NCI-H2029 treated with DMSO at 0.1 percent for 48 hours (cell line): ENCODE measurements at places on chromosomes 2 and 18.

GRCh38 chr18:46821856-46822711 lies 65.2 kb upstream of the ST8SIA5 start:
- DNase-seq = no peak

GRCh38 chr2:101949304-101949703 lies 42.5 kb upstream of the IL1R2 start:
- DNase-seq = no peak

DNA sequence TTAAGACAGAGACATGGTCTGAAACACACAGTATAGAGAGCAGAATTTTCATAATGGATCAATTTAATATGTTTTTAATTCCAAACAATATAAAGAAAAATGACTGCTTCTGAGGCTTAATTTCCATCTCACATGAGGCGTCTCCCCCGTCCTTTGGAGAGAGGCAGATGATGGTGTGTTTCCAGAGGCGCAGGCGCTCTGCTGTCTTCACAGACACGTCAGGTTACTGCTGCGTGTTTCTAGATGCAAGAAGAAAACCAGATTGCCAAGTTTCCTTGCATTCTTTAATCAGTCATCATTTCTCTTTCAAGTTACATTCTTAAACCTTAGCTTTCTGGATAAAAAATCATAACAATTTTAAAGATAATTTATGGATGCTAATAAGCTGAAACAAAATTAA lies 160.2 kb downstream of the ATP9B start:
- no peak for DNase-seq

DNA sequence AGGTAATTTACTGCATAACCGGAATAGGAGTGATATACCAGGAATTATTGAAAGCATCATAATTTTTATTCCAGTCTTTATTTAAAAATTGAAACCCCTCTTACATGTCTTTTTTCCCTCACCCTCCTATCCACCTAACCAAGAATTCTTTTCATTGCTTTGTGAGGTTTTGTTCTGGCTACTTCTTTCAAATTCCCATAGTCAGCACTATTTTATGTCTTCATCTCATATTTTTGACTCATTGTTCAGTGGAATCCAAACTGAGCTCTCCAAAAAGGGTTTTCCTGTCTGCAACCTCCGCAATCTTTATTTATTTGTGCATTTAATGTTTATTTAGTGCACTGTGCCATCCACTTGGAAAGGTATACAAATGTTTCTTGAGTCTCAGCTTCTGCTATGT lies 128.5 kb downstream of the DOK6 start:
- DNase-seq = no peak

DNA sequence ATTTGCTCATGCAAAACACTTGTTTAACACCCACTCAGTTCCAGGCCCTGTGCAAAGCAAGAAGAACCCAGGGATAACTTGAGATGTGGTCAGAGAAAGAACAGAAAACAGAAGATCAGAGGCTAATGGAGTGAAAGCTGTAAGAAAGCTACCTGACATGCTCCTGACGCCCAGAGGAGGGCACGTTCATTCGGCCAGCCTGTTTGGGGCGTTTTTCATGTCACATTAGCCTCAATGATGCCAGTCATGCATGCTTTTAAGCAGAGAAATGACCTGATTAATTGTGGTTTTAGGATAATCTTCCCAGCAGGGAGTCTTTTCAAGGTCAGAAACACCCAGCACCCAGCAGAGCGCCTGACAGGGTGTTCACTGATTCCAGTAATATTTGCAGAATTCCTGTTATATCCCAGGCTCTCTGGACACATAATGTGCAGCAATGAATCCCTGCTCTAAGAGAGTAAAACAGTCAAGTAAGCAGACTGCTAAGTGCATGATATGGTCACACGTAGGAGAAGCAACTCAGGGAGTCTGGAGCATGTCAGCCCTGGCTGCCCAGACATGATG lies 320.0 kb downstream of the LRATD1 start:
- no peak for DNase-seq
